ENCODE measurements at places on chromosomes 1 and 21.

- peak; percentile 59 for DNase-seq
Measured at GRCh38 chr1:203593723-203594122, 32.9 kb upstream of the ATP2B4 start.

DNA sequence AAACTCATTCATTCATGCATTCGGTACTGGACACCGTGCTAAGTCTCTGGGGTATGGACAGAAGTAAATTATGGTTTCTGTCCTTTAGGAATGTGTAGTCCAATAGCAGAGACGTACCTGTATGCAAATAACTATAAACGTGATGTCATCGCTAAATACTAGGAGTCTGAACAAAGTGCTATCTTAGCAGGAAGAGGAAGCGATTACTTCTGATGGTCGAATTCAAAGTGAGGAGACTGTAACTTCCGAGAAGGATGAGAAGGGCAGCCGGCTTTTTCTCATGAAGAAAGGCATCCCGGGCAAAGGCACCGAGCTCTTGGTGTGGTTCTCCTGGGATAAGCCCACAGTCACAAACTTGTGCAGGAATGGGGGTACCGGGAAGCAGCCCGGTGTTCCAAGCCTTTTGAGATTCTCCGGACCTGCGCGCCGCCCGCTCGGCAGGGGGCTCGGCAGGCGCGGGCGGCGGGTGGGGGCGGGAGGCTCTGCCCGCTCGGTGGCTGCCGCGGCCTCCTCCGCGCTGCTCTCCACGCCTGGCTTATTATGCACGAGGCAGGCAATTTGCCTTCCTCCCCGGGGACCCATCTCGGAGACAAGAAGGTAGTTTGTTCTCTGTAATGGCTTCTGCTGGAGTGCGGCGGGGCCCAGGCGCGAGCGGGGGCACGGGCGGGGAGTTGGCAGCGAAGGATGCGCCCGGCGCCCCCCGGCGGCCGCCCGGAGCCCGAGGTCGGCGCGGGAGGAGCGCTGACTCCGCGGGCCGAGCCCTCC lies 67.5 kb upstream of the CD1D start:
- no peak for DNase-seq

DNA sequence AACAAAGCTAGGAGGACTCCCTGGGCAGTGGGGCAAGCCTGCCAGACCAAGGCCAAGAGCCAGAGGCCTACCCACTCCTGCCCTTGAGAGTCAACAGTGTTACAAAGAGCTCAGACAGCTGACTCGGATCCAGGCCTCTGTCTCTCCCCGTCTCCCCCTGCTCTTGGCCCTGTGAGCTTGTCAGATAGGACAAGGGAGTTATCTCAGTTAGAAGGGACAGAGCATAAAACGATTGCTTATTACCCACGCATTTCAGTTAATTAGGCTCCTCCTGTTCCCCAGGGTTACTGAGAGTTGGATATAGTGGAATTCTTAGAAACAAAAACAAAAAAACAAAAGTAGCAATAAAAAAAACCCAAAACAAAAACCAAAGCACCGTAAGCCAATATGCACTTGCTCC lies 1.3 kb downstream of the SLC41A1 start:
- no peak for DNase-seq

DNA sequence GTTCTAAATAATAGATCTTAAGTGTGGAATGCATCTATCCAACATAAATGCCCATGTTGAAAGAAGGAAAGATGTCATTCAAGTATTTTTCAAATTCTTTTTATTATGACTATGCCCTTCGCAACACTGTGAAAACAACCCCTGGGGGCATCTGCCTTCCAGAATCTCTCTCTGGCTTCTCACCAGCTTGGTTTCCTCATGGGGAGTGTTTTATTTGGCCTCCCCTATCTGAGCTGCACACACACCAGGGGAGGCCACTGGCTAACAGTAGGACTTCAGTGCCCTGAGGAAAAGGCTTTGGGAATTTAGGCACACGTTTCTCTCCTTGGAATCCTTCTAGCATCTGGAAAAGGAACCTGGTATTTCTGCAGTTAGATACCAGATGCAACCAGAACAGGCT lies 130.6 kb downstream of the EDEM3 start:
- no peak for DNase-seq

DNA sequence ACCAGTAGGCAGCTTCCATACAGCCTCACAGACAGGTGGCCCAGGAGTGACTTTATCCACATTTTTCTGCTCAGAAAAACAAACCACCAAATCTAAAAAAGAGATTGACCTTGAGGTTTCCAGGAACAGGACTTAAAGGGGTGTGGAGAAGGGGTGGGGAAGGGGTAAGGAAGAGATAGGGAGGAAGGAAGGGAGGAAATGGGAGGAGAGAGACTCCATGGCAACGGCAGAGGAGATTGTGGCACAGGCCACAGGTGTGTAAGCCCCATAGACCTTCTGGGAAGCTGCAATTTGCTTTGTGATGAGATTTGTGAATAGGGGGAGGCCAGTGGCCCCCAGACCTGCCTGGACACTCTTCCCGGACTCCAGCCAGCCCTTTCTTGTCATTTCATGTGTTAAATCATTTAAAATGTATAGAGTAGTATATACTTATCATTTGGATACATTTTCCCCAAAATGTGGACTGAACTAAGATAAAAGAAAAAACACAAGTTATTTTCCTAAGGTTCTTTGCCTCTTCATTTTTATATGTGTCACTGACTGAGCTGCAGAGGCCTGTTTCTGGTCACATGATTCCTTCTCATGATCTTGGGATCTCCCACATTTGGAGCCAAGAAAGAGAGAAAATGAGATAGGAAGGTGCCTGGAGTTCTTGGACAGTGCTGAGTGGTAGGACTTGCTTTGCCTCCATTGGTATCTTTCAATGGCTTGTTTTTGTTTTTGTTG lies 55.5 kb downstream of the CLIC6 start:
- DNase-seq, result no peak

DNA sequence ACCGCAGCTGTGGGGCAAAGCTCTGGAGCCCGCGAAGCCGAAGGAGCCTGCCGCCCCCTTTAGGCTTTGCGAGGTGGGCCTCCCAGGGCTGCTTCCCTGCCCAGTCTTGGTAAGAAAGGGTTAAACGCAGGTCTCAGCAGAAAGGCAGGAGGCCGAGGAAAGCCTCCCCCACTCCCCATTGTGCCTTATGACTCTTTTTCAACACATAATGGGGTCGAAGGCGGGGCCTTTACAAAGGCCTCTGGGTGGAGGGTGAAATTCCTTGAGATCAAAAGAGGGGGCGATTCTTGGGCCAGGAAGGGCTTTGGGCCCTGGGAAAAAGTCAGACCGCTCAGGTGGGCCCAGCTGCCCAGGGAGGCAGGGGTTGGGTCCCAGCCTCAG lies 880 bp downstream of the ALPL start:
- DNase-seq, result no peak

- DNase-seq, result peak; percentile 21
Measured at GRCh38 chr1:94713472-94714141, 106.5 kb upstream of the SLC44A3 start.

DNA sequence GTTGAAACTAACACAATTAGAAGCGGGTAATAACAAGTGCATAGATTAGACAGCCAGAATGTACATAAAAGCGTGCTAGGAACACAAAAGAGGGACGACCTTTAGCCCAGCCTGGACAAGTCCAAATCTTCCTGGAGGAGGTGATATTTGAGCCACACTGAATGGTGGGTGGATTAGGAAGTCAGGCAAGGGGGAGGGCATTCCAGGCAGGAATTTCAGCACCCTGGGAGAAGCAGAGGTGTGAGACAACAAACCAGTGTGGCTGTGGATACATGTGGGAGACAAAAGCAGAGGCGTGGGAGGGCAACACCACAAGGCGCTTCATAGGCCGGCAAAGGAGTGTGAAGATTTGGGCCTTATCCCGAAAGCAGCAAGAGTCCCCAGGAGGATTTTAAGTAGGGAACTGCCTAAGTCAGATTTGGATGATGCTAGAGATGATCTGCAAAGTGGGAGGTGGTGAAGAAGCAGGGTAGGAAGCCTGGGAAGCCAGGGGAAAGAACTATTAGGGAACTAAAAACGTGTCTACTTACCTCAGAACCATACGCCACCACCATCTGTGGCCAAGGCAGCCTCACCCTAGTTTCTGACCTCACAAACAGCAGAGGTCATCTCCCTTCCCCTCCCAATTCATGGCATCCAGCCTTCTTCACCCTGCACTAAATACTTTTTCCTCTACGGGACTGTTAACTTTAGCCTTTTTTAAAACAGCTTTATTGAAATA lies 81.8 kb downstream of the GLUL start:
- DNase-seq, result no peak

GRCh38 chr1:154418062-154418921 lies 13.1 kb downstream of the IL6R start:
- DNase-seq, result no peak

DNA sequence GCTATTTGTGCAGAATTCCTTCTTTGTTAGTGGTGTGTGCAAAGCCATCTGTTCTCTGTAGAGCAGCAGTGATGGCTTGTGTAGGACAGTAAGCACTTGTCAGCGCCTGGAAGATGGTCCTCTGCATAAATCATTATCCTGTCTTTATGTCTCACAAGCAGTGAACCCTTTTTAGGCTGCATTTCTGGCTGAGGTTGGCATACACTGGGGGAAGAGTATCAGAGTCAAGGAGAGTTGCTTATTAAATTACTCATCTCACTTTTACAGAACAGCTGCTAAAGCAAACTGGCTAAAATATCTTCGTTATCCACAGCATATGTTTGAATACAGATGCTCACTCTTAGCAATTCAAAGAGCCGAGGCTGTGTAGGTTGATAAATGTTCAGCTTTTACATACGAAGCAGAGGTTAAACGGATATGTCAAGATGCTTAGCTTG lies 54.6 kb upstream of the NCAM2 start:
- no peak for DNase-seq

DNA sequence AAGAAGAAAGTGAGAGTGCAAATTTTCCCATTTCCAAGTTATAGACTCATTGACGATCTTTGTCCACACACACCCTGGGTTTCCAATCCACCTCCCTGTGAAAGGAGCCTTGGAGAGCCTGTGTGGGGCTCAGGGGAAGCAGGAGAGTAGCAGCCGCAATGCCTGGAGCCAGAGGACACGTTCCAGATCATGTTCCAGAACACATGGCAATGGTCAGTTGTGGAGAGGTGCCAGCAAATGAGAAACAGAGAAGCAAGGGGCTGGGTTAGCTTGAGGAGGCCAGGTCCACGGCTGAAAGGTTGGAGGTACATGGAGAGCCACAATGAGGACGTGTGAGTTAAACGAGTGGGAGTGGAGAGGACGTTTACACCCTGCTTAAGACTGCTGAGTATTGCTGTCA lies 33.0 kb upstream of the SIPA1L2 start:
- no peak for DNase-seq

DNA sequence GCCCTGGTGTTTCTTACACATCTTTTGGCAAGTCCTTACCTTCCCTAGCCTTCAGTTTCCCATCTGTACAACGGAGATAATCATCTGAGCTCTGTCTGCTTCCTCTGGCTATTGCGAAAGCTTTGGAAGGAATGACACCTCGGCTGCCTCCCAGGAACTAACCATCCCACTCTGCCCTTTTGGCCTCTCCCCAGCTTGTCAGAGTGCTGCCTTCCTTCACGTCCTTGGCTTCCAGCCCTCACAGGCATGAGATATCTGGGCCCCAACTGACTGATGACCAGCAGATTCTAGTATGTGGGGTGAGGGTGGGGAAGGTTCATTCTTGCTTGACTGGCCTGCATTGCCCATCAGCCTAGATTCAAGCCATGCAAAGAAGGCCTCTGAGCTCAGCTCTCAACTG lies 253.1 kb upstream of the FGGY start:
- DNase-seq, result no peak

GRCh38 chr1:154529308-154529707 lies 27.1 kb upstream of the SHE start:
- DNase-seq, result no peak

DNA sequence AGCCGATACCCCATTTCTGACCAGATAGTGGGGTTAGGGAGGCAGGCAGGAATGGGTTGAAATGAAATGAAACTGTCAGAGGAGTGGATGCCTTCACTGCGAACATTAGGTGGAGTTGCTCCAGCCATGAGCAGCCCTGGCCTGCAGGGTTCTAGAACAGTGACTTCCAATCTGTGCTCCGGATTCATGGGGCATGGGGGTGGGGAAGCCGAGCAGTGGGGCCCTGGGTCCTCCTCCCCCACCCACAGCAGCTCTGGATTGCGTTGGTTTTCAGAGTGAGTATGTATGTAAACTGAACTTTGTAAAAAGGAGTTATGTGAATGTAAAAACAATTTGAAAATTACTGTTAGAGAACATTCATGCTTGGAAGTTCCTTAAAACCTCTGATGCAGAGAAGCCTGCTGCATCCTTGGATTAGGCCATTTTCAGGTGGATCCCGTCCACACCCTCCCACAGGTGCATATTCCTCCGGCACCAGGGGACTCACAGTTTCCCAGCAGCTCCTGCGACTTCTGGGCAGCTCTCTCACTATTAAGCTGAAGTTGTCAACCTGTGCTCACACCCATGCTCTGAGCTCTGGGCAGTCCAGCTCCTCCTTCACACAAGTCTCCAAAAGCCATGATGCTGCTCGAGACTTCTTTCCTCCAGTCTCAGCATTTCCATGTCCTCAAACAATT lies 54.4 kb upstream of the EDN2 start:
- no peak for DNase-seq

GRCh38 chr1:230401763-230402294 lies 24.3 kb downstream of the PGBD5 start:
- no peak for DNase-seq

- DNase-seq, result peak; percentile 93
Measured at GRCh38 chr1:19462781-19463503, 22.4 kb downstream of the CAPZB start.

DNA sequence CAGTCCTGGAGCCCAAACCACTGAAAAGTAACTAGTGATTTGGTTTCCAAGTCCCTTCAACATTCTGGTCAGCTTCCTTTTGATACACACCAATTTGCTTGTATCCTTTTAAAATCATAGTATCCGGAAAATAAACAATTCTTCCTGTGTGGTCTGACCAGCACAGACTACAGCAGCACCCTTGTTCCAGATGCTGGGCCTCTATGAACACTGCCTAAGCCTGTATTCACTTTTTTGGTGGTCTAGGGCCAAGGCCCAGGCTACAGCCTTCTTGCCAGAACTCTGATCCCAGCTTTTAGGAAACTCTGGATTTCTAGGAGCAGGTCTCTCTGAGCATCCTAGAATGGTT lies 801 bp upstream of the DDAH1 start:
- no peak for DNase-seq

DNA sequence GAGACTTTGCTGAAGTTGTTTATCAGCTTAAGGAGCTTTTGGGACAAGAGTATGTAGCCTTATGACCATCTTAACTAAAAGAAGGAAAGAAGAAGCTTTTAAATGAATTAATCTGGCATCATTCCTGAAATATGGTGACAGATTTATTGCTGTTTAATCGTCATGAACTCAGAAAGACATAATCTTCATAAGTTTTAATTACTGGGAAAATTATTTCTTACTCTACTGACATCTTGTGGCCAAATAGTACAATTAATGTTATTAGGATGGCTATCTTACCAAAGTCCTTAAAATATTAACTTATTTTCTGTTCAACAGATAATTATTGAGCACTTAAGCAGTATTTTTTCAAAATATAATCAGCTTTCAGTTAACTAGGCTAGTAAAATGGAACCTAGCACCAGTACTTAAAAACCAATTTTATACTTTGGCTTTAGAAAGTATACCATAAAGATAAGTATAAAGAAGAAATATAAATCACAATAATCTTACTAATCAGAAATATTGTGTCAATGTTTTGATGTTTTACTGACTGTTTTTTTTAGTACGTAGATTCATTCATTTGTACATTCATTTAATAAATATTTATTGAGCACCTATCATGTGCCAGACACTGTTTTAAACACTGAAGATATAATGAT lies 34.7 kb upstream of the GPR25 start:
- peak; percentile 20 for DNase-seq

- no peak for DNase-seq
Measured at GRCh38 chr1:53260631-53261247, 22.4 kb upstream of the MAGOH start.

GRCh38 chr1:36522461-36523229 lies 39.9 kb upstream of the CSF3R start:
- no peak for DNase-seq
